ENCODE measurements at places on chromosomes 2 and 18.

DNA sequence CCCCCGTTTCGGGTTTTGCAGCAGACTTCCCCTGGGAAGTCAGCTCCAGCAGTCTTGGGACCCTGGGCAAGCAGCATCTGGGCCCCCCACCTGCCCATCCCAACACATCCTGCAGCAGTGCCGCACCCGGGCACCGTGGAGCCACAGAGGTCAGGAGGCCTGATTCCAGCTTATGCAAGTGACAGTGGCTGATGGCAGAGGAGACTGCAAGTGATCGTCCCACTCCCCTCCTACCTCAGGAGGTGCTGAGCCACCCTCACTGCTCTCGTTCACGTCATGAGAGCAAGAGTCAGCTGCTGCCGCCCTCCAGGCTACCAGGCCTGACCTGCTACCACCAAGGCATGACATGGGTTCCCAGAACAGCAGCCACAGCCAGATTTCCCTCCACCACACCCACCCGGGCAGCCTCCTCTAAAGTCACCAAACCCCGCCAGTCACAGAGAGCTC is 18.2 kb downstream of the COX7A2L start:
- DNase-seq = no peak

GRCh38 chr18:9095297-9096006 is 7.0 kb upstream of the NDUFV2 start:
- peak; percentile 15 for DNase-seq

- no peak for DNase-seq
These were observed 155.6 kb downstream of the TTC32 start for GRCh38 chr2:19746137-19746600.

DNA sequence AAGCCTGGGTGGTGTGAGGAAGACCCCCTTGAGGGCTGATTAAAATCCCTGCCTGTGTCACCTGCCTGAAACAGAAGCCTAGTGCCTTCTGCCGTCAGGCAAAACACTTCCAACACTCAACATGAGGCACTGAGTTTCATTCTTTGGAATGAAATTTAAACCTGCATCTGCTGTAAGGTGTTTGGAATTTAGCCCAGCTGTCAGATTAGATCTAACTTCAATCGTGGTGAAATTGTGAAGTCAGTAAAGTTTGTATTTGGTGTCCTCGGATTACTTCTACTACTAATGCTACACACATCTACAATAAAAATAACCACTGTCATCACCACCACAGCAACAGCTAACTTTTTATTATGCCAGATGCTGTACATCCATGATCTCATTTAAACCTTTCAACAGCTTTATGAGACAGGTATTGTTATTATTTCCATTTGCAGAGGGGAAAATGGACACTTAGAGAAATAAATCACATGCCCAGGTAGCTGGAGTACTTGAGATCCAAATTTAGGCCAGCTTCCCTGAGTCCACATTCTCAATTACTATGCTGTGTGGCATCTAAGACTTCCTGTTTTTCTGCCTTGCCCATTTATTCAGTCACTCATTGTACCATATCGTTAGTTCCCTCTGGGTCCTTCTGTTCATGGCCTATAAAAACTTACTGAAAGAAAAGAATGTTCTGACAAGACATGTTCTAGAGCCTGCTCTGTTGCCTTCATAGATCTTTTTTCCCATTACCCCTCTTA is 98.2 kb upstream of the GCFC2 start:
- no peak for DNase-seq

GRCh38 chr2:200987137-200987536 is 23.7 kb upstream of the ORC2 start:
- no peak for DNase-seq

DNA sequence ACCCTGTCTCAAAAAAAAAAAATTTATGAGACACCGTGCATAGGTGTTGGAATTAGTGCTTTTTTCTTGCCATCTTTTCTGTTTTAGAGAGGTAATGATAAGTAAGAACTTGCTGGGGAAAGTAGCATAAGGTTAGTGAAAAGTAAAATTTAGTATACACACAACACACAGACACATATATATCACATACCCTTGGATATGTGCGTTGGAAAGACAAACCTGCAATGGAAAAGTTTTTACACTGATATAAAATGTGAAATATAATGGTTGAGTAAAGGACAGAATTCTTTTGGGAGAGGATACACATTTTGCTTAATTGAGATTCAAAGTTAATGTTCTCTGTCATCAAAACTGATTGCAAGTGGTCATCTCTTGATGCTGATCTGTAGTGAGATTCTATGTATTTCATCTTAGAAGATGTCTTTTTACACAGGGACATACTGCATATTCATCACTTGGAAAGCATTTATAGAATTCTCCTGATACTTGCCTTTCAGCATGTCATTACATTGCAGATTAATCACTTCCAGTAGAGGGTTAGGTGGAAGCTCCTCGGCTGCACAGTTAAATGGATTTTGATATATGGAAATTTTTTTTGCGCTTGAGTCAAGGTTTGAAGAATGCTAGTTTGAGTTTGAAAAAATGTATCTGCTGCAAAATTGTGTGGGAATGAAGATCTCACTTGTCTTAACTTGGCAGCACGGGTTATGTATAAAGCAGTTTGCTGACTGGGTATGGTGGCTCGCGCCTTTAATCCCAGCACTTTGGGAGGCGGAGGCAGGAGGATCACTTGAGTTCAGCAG is 13.5 kb downstream of the PPP1CB start:
- DNase-seq = no peak

DNA sequence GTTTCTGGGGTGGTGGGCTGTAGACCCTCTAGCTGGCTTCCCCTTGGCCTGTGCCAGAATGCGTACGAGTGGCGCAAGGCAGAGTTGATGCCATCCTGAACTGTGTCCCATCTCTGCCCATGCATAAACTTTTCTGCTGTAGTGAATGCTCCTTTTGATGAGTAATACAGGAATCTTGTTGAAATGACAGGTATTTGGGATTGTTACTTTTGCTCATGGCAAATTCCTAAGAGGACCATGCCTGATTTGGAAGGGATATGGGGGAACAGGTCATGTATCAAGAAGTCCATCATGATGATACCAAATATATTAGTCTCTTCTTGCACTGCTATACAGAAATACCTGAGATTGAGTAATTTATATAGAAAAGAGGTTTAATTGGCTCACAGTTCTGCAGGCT is 648.0 kb downstream of the SLC4A3 start:
- DNase-seq = no peak

DNA sequence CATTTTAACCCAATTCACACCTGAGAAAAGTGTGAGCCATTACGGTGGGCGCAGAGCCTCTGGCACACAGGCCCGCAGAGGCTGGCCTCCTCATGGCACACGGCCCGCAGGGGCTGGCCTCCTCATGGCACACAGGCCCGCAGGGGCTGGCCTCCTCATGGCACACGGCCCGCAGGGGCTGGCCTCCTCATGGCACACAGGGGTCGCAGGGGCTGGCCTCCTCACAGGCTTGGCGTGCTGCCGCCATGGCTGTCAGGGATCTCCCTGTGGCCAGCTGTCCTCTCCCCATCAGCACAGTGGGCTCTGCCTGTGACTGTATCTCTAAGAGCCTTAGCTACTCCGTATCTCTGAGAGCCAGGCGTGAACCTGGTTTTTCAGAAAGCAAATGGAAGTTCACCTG is 24.6 kb downstream of the ANO7 start:
- DNase-seq = no peak

DNA sequence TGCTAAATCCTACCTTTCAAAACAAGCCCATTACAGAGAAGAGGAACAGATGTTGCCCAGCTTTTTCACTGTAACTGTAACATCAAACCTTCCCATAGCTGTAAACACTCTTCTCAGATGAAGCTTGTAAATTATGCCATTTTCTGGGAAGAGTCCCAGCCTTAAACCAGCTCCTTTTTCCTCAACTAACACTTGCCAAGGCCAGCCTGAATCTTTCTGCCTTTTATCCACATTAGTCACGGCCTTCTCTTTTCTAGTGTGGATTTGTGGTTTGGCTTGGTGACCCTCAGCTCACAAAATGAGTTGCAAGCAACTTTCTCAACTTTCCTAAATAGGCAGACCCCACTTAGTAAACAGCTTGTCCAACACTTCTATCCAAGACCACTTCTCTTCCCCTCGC is 90.2 kb downstream of the CABLES1 start:
- DNase-seq = no peak

- no peak for DNase-seq
These were observed 13.3 kb upstream of the ATP8B1 start for GRCh38 chr18:57816208-57816954.
